Cortex of kidney (tissue), 1 donor: ENCODE measurements at places on chromosomes 12 and 14.

DNA sequence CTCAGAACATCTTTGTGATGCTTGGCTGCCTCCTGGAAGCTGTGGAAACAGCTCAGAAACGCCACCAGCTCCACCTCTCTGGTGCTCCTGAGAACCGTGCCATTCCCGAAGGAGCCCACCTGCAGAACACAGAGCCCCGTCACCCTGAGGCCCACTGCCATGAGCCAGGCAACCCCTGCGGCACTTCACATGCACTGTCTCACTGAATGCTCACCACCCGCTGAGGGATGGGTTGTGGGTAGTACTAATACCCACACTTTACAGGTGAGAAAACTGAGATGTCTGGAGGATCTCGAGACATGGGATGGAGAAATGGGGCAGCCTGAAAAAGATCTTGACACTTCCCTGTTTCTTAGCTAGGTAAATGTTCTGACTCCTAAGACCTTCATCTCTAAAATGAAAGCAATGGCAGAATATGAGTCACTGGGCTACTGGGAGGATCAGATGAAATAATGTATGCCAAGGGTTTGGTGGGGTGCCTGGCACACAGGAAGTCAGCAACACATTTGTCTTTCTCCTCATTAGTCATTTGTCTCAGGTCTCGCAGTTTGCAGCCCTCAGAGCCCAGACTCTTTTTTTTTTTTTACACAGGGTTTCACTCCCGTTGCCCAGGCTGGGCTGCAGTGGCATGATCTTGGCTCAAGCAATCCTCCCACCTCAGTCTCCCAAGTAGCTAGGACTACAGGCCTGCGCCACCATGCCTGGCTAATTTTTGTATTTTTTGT lies 5.3 kb downstream of the OASL start:
- no peak for DNase-seq

DNA sequence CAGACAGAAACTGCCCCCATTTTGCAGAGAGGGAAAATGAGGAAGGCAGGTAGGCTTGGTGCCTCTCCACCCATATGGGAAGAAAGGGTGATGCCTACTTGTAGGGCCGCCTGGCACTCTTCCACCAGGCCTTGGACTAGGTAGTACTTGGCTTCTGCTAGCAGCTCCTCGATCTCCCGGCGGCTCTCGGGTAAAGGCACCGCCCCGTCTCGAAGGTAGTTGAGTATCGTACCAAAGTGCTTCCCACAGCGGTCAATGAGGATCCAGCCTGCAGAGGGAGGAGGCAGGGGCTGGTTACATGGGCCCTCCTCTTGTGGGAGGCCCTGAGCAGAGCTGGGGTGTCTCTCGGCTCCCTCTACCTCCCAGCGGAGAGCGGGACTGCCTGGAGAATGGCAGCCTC lies 16.6 kb downstream of the KCTD10 start:
- DNase-seq, result no peak

DNA sequence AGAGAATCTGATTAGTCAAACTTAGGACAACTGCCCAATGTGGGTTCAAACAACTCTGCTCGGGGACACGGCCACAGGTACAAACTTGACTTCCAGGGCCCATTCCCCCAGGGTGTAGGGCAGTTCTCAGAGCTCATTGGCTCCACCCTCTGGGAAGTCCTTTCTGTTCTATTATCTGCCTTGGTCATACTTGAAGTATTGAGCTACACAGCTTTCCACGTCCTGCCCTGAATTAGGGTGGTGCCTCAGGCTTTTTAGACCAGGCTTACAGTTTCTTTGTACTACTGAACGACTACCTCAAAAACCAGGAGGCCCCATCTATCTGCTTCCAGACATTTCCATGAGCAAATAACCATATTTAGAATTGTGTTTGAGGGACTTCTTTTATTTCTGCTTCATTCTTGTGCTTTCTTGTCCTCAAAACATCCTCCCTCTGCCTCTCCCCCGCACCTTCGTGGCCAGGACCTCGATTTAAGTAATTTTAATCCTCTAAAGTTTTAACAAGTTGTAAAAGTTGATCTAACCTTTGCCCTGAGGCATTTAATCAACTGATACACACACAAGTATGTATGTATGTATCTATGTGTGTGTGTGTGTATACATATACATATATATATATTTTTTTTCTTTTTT lies 281.7 kb upstream of the AMIGO2 start:
- DNase-seq, result no peak

GRCh38 chr12:25416516-25416915 lies 136.6 kb downstream of the LMNTD1 start:
- no peak for DNase-seq

DNA sequence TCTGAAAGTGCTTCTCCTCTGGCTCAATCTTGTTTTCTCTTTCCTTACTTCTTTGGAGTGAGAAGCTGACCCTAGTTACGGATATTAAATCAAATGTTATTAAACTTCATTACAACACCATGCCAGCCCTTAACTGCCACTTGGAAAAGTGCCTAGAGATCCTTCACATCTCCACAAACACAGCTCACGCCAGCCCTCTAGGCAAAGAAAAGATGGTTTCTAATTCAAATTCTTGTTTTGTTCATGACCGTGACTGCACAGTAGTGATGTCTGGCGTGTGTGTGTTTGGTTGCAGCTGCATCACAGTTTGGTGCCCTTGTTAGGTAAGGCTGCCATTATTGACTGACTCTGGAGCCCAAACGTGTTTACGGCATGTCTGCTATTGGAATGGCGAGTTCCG lies 113.0 kb downstream of the BEGAIN start:
- DNase-seq, result no peak

DNA sequence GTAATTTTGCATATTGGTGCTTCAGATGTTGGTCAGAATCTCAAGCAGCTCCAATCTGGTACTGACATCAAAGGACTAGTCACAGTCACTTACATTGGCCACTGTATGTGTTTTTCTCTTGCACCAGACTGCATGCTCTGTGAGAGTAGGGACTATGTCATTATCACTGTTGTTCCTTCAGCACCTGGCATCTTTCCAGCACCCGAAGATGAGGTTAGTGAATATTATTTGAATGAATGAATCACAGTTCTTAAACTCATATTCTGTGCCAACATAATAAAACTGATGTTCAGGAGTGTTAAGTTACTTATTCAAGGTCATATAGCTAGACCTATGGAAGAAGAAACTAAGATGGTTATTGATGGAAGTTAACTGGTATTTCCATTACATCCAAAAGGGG lies 204.5 kb upstream of the TBX3 start:
- no peak for DNase-seq

- DNase-seq, result no peak
These were observed 131.3 kb downstream of the ZFP36L1 start for GRCh38 chr14:68661226-68662225.

- no peak for DNase-seq
These were observed 127.0 kb downstream of the ERC1 start for GRCh38 chr12:1117970-1118563.

DNA sequence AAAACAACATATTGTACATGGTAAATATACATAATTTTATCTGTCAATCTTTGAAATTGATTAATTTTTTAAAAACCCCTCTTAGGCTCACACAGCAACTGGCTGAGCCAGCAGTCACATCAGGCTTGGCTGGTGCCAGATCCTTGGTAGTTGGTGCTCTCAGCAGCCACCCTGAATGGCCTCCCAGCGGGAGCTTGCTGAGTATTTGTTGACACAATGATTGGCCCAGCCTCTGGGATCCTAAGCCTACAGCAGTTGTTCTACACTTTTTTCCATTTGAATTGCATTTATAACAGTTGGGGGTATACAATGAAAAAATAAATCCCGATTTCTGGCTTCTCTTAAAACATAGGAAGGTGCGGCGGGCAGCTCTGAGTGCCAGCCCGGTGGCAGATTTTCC lies 11.1 kb downstream of the PRKAB1 start:
- no peak for DNase-seq

GRCh38 chr12:52277486-52278245 lies 3.2 kb downstream of the KRT86 start:
- DNase-seq, result no peak

DNA sequence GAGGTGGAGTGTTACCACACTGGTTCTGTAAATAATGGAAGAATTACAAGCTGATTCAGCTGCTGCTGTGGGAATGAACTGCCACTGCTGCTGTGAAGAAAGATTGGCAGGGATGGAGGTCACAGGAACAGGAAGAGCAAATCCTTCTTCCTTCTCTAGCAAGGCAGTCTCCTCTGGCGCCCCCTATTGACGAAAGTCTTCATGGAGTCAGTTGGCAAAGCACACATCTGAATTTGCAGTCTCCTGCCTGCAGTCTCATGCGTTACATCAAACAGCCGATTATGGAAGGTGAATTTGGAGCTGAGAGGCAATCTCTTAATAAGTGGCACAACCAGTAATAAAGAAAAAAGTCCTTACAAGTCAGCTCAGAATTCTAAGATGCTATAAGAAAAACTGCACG lies 106.0 kb upstream of the TMTC1 start:
- DNase-seq, result no peak

- no peak for DNase-seq
These were observed 199.1 kb downstream of the SLC5A8 start for GRCh38 chr12:101010896-101011295.

DNA sequence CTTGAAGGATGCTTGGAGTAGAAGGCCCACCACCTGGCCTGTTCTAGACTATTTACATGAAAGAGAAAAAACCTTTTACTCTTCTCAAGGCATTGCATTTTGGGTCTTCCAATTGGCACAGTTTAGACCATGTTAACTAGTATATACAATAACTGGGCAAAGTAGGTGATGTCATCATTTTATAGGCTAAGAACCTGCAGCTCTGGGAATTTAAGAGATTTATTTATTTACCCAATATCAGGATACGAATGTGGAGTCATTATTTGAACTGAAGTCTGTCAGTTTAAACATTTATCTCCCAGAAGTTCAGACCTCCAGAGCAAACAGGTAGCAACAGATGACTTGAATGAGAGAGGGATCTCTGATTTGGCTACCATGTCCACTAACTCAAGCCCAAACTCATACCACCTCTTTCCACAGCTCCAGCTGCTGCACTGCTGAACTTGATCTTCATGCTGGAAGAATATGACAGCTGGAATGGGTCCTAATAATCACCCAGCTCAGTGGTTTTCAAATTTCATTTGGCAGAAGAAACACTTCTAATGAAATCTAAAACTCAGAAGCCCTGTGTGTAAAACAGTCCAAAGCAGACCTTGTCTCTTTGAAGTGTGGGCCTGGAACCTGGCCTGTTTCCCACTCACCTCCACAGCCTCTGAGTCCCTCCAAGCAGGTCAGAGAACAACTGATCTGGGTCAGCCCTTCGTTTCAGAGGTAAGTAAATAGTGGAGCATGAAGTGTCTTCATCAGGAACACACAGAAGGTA lies 179.2 kb downstream of the EMP1 start:
- no peak for DNase-seq

GRCh38 chr14:54444681-54445080 lies 3.5 kb upstream of the CNIH1 start:
- DNase-seq, result no peak

- no peak for DNase-seq
These were observed 321.1 kb upstream of the STXBP6 start for GRCh38 chr14:25371068-25371467.

- DNase-seq, result no peak
These were observed 10.5 kb downstream of the CELA1 start for GRCh38 chr12:51335931-51336330.

DNA sequence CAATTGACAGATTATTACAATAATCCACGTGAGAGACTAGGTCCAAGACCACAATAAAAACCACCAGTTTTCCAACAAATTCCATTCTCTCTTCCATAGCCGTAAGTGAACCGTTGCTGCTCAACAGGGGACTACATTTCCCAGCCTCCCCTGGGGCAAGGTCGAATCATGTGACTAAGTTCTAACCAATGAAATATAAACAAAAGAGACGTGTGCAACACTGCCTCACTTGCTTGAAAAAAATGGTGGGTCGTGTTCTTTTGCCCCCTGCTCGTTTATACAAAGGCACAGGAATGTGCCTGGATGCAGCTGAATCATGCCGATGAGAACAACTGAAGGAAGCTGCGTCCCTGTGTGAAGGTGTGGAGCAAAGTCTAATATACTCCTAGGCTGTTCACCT lies 51.1 kb downstream of the HSPB8 start:
- DNase-seq, result no peak

GRCh38 chr12:94534774-94535509 lies 75.3 kb upstream of the CEP83 start:
- no peak for DNase-seq

DNA sequence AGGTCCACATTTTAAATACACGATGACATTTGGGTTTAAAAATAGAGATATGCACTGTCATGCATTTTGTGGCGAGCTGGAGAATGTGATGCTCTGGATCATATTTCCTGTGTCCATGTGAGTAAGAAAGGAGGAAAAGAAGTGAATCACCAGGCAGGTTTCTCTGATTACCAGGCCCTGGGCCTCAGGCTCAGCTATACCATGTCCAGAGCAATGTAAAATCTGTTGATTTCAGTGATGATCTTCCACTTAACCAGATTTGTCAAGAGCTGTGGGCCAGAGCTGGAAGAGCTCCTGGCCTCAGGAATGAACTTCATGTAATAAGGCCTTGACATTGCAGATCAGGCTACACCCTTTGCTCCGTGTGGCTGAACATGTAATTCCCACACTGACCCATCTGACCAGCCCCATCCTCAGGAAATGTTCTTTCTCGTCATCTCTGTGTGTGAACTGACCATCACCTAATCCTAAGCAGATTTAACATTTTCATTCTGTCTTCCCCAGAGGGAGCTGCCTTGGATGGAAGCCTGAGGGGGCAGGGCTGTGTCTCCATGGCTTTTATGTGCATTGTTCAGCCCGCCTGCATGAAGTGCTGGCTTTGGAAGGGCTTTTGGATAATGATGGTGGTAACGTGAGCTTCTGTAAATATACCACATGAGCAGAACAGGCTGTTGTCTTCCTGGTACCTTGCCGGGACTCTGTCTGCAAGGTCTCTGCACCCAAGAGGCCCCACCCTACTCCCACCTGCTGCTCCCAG lies 54.5 kb downstream of the CRACR2A start:
- no peak for DNase-seq

GRCh38 chr12:76080017-76080728 lies 4.3 kb downstream of the NAP1L1 start:
- no peak for DNase-seq

DNA sequence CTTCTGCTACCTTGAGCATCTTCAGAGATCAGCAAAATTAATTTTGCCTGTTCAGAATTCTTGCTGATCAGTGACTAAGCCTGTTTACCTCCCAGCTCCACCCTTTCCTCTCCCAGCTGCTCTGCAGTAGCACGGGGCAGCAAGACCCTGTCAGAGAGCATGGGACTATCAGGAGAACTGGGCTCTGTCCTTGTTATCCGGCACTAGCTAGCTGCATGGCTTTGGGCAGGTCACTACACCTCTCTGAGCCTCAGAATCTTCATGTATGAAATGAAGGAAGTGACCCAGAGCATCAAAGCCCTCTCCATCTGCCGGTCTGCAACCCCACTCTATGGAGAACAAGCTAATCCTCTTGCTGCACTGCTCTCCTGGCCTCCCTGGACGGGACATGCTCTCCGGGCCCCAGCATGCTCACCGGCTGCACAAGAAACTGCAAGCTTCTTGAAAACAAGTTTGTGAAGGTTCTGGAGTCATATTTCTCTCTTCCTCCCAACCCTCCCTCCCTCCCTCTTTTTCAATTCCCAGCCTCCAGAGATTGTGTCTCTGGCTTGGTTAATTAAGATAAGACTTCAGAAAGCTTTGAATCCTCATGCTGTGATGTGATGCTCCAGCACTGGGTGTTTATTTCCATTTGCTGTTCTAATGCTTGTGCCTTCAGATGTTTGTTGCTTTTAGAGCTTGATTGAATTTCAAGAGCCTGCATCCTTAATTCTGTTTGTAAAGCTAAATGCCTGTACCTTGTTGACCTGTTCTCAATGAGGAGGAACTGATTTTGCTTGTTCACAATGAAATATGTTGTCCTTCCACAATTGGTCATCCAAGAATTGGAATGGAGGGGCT lies 101.1 kb downstream of the CRACR2A start:
- no peak for DNase-seq

- no peak for DNase-seq
These were observed 41.0 kb downstream of the BDKRB1 start for GRCh38 chr14:96297000-96297399.
